ENCODE measurements at places on chromosomes 1 and 21.

DNA sequence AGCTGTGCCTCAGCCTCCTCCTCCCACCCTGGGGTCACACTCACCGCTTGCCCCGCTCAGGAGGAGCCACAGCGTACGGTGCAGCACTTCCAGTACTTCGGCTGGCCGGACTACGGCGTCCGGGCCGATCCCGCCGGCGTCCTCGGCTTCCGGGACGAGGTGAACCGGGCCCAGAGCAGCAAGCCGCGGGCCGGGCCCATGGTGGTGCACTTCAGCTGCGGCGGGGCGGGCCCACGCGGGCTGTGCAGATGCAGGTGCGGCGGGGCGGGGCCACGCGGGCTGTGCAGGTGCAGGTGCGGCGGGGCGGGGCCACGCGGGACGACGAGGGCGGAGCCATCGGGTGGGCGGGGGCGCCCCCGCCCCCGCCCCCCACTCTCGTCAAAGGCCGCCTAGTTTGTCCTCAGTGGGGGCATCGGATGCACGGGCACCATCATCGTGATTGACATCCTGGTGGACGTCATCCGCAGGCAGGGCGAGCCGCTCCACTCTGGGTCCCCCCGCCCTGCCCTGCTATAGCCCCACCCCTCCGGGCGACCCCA, 5.5 kb downstream of the RNF223 start:
- no peak for DNase-seq

- DNase-seq, result no peak
Observed at GRCh38 chr1:224545571-224545970, 70.5 kb upstream of the CNIH3 start.

- DNase-seq, result no peak
Observed at GRCh38 chr1:87588495-87588894, 259.8 kb downstream of the LMO4 start.

DNA sequence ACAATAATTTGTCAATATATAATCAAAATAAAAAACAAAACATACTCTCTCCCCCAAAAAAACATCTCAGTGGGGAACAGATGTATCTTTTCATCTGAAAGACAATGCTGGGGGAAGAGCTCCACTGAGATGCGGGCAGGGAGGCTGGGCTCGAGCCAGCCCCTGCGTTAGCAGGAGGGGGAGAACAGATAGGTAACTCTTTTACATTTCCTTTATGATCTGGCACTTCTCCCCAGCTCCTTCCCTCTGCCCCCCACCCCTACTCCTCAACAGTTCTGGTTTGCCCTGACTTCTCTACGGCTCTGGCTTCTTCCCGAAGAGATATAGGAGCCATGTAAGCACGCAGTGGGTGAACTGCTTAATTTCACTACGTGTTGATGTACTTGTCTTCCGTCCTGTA, 12.4 kb downstream of the LEPR start:
- DNase-seq, result no peak

DNA sequence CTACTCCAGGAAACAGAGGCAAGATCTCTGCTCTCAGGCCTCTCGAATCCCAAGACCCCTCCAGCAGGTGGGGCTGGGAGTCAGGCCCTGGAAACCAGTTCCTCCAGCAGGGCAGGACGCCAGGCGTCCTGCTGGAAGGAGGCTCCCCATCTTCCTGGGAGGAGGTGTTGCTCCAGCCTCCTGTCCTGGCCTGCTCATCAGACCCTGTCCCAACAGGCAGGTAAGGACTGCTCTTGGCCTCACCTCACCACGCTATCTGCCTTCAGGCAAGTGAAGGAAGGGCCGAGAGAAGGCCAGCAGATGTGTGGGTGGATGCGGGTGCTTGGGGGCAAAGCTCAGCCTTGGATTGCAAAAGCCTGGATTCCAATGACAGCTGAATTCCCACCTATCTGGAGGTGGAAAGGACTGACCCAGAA, 82.9 kb downstream of the SSBP3 start:
- DNase-seq, result no peak
